Activated CD4-positive, alpha-beta T cell treated with anti-CD3 and anti-CD28 coated beads for 36 hours (primary cell): ENCODE measurements at places on chromosomes 6 and 20. TPM values are rescaled to one million over a fixed set of nuclear protein-coding genes. Genes with fewer than 3 reads are reported as not detected.

- DNase-seq, result no peak
- H3K27ac ChIP-seq, result no peak overlapping the region
- no peak overlapping the region for H3K4me3 ChIP-seq
- no peaks in the 10 kb centered on the region for H3K4me1 ChIP-seq
- no peaks in the 10 kb centered on the region for H3K27me3 ChIP-seq
These were observed 441.7 kb upstream of the RNF217 start for GRCh38 chr6:124520514-124520913.

The CYP39A1 gene
- not detected for total RNA-seq

The CTCFL gene
- not detected for total RNA-seq

DNA sequence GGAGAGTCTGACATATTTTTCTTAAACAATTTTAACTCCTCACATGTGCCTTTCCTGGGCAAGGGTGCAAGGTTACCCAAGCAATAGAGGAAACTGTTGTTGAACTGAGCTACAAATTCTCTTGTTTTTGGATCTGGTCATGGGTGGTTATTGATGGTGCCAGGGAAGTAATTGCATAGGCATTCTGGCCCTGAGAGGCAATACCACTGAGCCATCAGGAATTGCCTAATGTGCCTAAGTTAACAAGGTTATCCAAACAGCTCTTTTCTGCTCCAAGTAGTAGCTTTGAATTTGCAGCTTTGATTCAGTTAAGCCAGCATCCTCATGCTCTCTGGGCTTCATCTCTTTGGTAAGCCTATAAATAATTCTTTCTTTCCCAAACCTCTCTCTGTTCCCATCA is 266.0 kb upstream of the BTBD3 start:
- DNase-seq, result no peak
- no peak overlapping the region for H3K27ac ChIP-seq
- H3K27me3 ChIP-seq, result no peaks in the 10 kb centered on the region
- no peaks in the 10 kb centered on the region for H3K36me3 ChIP-seq
- H3K4me3 ChIP-seq, result no peak overlapping the region

DNA sequence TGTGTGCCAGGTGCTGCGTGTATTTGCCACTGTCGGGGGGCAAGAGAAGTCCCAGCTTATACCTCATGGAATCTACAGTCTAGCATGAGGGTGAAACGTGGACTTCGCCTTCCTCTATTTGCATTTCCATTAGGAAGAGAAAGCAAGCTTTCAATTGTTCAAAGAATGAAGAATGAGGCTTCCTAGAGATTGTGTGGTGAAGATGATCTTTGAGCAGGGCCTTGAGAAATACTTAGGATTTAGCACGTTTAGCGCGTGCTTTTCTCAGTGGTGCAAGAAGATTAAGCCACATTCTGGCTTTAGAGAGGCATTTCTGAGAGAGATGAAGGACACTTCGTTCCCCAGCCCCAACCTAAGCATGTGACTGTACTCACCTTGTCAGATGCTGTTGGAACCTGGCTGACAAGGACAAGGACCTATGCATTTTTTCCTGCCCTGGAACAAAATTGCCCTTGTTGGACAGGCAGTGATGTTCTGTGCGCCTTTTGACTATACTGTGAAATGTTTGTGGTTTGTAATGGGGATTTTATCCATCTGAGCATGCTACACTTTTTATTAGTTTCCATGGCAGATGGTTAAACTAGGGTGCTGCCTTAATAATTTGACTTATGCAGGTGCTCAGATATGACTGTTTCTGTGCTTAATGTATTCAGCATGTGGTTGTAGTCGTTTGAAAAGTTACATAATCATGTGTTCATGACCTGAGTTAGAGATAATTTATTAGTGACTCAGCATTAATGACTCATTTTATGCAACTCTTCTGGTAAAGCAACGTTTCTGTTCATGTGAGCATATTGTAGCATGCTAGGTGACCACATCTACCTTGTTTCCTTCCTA is 10.7 kb downstream of the TULP4 start:
- no peak overlapping the region for H3K27ac ChIP-seq
- peaks cover 44% of the 10 kb centered on the region for H3K4me1 ChIP-seq
- peaks cover 4% of the 10 kb centered on the region for H3K36me3 ChIP-seq
- H3K27me3 ChIP-seq, result no peaks in the 10 kb centered on the region

- H3K36me3 ChIP-seq, result no peaks in the 10 kb centered on the region
- no peaks in the 10 kb centered on the region for H3K27me3 ChIP-seq
- H3K4me1 ChIP-seq, result no peaks in the 10 kb centered on the region
- no peak for DNase-seq
- H3K4me3 ChIP-seq, result no peak overlapping the region
These were observed 455.1 kb downstream of the CDC5L start for GRCh38 chr6:44842616-44843015.

GRCh38 chr20:63635431-63636141 is 8.7 kb upstream of the GMEB2 start:
- H3K4me3 ChIP-seq, result peak overlapping the region; percentile 35
- DNase-seq, result peak; percentile 88
- peaks cover 69% of the 10 kb centered on the region for H3K4me1 ChIP-seq
- H3K27me3 ChIP-seq, result no peaks in the 10 kb centered on the region

DNA sequence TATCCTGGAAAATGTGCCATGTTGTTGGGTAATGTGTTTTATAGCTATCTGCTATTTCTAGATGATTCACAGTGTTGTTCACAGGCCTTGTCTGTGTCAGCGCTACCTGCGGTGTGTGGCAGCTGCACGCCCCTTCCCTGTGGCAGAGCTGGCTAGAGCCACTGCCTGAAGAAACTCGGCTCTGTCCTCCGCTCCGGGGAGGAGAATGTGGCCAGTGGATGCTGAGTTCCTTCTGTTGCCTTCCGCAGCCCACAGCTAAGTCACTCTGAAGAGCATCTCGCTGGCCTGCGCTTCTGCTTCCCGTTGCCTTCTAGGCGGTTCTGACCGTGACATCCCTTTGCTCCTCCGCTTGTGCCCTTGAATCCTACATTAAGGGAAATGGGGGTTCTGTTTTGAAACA is 135.1 kb downstream of the PLG start:
- H3K4me1 ChIP-seq, result no peaks in the 10 kb centered on the region
- H3K36me3 ChIP-seq, result no peaks in the 10 kb centered on the region
- H3K27me3 ChIP-seq, result peaks cover 2% of the 10 kb centered on the region
- no peak overlapping the region for H3K27ac ChIP-seq
- no peak for DNase-seq
- no peak overlapping the region for H3K4me3 ChIP-seq

The C6orf52 gene
- total RNA-seq, result 2.4 TPM

DNA sequence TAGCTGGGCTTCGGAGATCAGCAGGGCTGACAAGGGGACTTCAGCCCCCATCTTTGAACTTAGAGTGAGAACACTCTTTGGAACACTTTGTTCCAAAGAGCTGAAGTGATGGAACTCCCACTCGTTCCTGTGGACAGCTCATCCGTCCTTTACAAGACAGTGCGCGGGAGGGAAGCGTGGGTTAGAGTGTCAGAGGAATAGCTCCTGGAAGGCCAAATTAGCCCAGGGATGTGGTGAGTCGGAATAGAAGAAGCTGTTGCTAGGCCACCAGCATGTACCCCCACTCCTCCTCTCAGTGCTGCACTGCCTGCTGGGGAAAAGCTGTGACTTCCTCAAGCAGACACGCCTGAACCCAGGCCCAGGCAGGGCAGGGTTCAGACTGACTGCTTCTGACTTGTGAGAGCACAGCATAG is 1.7 kb downstream of the SDCBP2 start:
- H3K36me3 ChIP-seq, result peaks cover 11% of the 10 kb centered on the region
- H3K4me3 ChIP-seq, result no peak overlapping the region
- H3K4me1 ChIP-seq, result peaks cover 41% of the 10 kb centered on the region
- H3K27ac ChIP-seq, result no peak overlapping the region
- peak; percentile 33 for DNase-seq

DNA sequence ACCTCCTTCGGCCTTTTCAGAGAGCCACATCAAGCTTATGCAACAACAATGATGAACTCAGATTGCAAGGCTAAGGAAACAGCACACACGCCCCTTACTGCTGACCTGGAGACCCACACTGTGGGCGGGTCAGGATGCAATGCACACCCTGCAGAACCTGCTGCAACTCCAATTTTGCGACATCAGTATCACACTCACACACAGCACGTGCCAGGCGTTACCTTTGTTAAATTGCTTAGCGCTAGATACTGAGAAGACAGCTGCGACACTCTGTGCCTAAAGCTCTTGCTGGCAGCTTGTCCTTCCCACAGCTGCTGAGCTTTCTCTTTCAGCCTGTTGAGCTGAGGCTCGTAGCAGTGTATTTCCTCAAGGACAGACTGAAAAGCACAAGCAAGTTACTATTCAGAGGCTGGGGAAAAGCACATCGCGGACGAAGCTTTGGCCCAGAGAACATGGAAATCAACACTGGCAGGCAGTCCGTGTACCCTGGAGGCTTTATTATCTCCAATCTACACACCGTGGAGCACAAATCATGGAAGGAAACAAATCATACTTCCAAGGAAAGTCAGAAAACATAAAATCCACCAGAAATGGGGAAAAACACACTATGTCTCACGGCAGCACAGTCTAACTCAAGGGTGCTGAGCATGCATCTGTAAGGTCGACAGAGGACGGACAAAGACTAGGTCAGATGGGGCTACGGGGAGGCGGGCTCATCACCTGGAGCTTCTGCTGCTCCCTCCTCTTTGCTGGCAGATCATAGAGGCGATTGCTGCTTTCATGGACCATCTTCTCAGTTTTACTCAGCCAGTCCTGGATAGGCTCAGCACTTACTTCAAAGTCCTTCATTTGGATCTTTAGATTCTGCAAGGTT is 268.2 kb downstream of the SYNE1 start:
- no peaks in the 10 kb centered on the region for H3K36me3 ChIP-seq
- no peak overlapping the region for H3K4me3 ChIP-seq
- no peaks in the 10 kb centered on the region for H3K4me1 ChIP-seq

GRCh38 chr6:89047473-89047872 is 33.1 kb upstream of the PNRC1 start:
- no peak overlapping the region for H3K27ac ChIP-seq
- no peaks in the 10 kb centered on the region for H3K27me3 ChIP-seq
- no peak for DNase-seq
- H3K4me1 ChIP-seq, result peaks cover 12% of the 10 kb centered on the region
- H3K36me3 ChIP-seq, result no peaks in the 10 kb centered on the region

GRCh38 chr20:34639755-34640222 is 37.1 kb downstream of the PIGU start:
- no peaks in the 10 kb centered on the region for H3K4me1 ChIP-seq
- H3K27ac ChIP-seq, result no peak overlapping the region
- H3K4me3 ChIP-seq, result no peak overlapping the region
- no peak for DNase-seq
- H3K27me3 ChIP-seq, result no peaks in the 10 kb centered on the region
- H3K36me3 ChIP-seq, result peaks cover 18% of the 10 kb centered on the region

DNA sequence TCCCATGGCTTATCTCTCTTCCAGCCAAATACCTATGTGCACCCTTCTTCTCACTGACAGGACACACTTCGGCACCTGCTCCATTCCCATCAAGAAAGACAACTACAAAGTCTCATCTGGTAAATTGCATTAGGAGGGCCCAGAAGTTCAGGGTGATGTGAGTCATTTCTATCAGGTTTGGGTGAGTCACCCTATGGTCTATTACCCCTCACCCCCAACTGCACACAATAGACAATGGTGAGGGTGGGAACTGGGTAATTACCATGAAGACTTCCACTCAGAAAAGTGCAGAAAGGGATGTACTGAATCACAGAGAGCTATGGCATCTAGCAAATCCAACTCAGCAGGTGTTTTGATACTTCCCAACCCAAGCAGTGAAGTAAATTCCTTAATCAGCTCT is 54.8 kb downstream of the OPN5 start:
- H3K27ac ChIP-seq, result no peak overlapping the region
- no peak overlapping the region for H3K4me3 ChIP-seq
- no peak for DNase-seq
- H3K27me3 ChIP-seq, result peaks cover 17% of the 10 kb centered on the region

DNA sequence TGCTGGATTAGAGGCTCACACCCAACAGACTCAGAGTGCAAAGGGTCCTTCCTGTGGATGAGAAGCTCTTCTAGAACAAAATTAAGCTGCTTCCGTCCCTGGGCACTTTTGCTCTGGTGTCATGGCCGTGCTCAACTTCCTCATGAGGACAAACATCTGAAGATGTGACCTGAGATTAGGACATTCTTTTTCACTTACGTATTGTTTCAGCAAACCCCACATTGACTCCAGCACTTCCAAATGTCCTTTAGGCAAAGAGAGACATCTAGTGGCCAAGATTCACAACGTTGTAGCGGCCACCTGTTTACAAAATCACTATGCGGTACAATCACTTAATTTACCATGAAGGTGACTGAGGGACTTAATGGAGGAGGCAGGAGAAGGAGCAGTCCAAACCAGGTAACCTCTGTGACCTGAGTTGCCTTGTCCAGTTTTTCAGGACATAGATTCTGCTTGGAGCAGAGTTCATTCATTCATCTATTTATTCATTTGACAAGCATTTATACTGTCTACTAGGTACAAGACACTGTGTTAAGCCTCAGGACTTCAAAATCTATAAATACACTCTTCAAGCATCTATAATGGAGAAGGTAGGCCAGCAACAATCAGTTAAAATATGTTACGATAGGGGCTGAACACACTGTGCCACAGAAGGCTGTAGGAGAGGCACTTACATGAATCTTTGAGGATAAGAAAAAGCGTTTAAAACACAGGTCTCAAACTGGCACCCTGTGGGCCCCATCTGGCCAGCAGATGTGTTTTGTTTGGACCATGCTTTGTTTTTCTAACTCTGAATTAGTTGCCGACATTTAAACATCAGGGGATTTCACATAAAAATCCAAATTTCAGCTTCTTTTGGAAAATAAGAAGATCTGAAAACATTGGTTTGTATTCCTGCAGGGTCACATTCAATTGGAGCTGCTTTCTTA is 5.6 kb upstream of the ADGRF1 start:
- peak; percentile 42 for DNase-seq
- no peak overlapping the region for H3K27ac ChIP-seq
- H3K4me3 ChIP-seq, result no peak overlapping the region

- peaks cover 38% of the 10 kb centered on the region for H3K4me1 ChIP-seq
- DNase-seq, result no peak
- H3K4me3 ChIP-seq, result peak overlapping the region; percentile 82
- no peaks in the 10 kb centered on the region for H3K36me3 ChIP-seq
These were observed 787 bp upstream of the CARMIL1 start for GRCh38 chr6:25278261-25278913.

The BPIFB4 gene
- total RNA-seq, result not detected

The TRIM15 gene
- total RNA-seq, result 0.18 TPM

The OR2H2 gene
- total RNA-seq, result not detected

The SESN1 gene
- total RNA-seq, result 10.0 TPM

- H3K4me1 ChIP-seq, result peaks cover 4% of the 10 kb centered on the region
- H3K27ac ChIP-seq, result no peak overlapping the region
- H3K4me3 ChIP-seq, result no peak overlapping the region
- DNase-seq, result no peak
These were observed 77.9 kb upstream of the NFATC2 start for GRCh38 chr20:51620432-51620831.
